Mucosa of gallbladder (tissue), 1 donor: ENCODE measurements at places on chromosomes 5 and 9.

- DNase-seq, result peak; percentile 6
Measured at GRCh38 chr5:135829179-135829578, 5.3 kb upstream of the SLC25A48 start.

DNA sequence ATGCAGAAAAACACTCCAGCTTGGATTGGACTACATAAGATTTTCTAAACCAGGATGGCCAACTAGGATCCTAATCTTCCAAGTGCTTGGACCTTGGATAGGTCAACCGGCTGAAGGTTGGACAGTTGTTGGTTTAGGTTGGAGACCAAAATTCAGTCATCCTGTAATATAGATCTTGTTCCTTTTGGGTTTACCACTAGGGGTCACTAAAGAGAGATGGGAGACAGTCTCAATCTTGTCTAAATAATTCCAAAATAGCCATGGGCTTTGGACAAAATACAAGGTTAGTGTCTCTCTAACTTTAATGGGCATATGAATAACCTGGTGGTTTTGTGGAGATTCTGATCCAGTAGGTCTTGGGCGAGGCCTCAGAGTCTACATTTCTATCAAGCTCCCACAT lies 148.7 kb upstream of the ERCC6L2 start:
- no peak for DNase-seq

- DNase-seq, result no peak
Measured at GRCh38 chr9:6676254-6676921, 30.9 kb upstream of the GLDC start.

DNA sequence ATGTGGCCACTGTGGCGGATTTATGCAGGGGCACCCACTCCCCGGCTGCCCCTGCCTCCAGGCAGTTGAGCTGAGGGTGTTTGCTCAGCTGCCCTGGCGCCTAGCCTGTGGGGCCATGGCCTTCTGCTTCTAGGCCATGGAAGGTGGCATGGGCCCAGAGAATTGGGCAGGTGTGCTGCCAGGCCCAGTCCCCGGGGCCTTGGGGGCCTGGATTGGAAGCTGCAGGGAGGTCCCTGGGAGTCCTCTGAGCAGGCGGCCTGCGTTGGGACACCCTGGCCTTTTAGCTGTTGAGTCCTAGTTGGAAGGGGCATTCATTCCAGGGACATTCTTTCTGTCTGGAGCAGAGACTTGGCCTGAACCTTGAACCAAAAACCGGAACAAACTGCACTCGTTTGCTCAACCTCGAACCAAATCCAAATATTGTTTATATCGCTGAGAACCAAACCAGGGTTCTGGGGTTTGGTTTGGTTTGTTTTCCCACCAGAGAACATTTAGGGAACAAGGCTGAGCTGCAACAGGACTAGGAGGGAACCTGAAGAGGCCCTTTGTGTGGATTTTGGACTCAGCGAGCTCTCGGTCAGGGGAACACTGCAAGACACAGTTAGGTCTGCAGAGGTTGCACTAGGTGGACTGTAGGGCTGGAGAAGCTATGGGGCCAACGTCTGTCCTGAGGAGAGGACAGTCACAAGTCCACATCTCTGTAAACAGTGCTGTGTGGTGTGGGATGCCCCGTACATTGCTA lies 116.8 kb downstream of the BOD1 start:
- DNase-seq, result no peak

GRCh38 chr9:79731171-79731890 lies 159.6 kb downstream of the TLE4 start:
- no peak for DNase-seq

DNA sequence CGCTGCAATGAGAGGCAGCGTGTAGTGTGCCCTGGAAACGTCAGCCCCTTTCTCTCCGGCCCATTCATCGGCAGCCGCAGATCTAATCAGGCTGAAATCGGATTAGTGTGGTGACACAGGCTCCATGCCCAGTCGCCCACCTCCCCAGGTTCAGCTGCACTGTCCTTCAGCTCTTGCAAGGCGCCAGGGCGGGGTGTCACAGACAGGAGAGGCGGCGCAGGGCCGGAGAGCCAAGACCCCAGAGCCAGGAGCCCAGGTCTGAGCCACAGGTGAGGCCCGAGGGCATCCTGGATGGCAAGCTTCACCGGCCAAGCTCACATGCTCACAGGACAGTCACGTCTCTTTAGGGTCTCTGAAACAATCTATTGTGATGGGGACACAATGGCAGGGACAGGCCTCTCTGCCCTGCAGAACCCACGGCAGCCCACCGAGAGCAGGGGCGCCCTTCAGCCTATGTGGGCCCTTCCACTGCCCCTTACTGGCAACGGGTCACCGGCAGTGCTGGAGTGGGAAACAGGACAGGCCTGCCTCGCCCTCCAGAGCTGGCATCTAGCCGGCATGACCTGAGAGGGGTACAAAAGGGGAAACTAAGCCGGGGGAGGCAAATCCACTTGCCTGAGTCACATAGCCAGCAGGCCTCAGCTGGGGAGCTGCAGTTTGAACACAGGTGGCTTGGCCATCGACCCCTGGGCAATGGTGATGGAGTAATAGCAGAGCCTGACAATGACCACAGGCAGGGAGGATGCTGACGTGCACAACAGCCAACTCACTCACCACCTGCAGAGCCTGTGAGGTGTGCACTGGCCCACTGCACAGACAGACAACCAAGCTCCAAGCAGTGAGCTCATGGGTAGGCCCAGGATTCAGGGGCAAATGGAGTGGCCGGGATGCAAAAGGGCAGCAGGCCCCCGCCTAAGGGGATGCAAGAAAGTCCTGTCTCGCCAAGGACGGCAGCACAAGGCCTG lies 48.1 kb downstream of the VAV2 start:
- no peak for DNase-seq

- no peak for DNase-seq
Measured at GRCh38 chr5:10885026-10885425, 124.0 kb upstream of the DAP start.

GRCh38 chr5:149567226-149567625 lies 14.1 kb upstream of the ARHGEF37 start:
- no peak for DNase-seq

DNA sequence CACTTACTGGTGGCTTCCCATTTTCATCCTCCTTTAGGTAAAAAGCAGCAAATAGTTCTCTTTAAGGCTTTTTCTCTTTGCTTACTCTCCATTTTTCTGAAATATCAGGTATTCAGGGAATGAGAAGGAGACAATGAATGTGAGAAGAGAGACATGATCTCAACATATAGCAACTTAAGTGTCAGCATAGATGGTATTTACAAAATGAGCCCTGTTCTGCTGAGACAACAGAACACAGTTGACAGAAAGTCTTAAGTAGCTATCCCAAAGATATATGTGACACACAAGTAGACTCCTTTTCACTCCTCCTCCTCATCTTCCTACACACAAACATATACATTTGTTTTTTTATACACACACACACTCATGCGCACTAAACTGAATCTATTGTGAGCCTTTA lies 649.3 kb upstream of the WWC1 start:
- DNase-seq, result no peak

DNA sequence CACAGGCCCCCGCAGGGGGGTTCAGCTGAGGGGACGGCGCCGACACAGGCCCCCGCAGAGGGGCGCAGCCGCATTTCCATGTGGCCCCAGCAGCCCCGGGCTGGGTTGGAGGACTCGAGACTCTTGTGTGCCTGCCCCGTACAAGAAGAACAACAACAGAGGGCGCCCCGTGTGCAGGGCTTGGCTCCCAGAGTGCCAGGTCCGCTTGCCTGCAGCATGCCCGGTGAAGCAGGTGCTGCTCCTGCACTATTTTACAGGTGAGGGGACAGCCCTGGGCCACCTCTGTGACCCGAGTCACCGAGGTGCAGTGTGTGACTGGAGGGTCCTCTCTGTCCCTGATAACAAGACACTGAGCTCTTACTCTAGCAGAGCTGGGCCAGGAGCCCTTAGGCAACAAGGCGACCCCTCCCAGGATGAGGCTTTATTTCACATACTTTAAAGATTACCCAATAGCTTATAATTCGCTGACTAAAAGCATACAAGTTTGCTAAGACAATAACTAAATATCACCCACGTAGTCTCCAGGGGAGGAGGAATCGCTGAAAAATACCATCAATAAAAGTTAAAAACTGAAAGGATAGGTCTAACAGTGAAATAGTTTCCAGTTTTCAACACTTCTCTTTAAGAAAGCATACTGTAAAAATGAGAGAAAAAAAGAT lies 41.7 kb upstream of the SLC9A3 start:
- DNase-seq, result peak; percentile 49

GRCh38 chr5:40838086-40838485 lies 3.1 kb upstream of the RPL37 start:
- no peak for DNase-seq

DNA sequence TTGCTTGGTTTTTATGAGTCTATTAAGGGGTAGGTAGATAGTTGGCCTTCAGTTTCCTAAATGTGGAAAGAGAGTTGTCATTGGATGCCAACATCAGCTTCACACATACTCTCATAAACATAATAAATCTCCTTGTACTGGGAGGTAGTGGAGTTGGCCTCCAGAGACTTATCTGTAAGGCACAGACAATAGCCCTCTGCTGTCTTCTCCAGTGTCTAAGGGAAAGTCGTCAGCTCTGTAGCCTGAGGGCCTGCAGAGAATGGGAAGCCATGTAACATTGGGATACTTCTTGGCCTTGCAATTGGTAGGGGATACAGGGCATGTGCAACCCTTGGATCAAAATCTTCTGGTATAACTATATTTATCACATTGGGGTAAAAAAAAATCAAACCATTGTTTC lies 331.9 kb upstream of the KLF9 start:
- no peak for DNase-seq

DNA sequence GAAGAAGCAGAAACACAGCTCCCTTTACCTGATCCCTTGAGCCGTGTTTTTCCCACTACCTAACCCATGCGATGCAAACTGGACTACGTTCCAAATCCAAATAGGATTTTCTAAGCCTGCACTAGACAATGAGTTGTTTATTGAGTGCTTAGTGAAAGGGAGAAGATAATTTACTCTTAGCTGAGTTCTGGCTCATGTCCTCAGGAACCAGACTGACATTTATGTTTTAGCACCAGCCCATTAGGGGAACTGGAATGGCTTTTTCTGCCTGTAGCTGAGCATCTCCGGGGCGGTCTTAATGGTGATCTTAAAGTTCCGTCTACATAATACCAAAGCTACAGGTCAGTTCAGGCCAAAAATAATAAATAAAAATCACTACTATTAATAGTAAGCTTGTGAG lies 81.5 kb downstream of the SH3TC2 start:
- DNase-seq, result no peak

DNA sequence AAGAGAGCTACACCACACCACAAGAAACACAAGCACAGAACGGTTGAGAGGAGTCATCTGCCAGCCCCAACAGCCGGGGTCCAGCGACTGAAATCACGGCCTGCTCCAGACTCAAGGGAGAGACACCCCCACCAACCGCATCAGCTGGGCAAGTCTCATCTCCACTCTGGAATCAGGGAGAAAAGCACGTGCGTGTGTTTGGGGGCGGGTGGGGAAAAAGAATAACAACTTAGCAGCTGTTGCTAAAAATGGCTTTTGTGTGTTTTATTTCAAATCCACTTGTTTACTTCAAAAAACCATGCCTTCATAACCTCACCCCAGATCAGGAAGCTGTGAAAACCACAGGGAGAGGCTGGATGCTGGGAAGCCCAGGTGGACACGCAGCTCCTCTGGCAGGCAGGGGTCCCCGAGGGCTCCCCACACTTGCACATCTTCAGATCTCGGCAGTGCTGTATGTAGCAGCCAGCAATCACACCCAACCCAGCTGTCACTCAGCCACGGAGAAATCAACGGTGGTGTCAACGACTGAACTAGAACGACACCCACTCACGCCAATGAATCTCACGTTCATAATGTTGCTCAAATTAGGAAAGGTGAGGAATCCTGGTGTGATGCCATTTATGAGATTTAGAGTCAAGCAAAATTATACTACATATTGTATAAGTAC lies 19.0 kb downstream of the PNPLA7 start:
- no peak for DNase-seq

DNA sequence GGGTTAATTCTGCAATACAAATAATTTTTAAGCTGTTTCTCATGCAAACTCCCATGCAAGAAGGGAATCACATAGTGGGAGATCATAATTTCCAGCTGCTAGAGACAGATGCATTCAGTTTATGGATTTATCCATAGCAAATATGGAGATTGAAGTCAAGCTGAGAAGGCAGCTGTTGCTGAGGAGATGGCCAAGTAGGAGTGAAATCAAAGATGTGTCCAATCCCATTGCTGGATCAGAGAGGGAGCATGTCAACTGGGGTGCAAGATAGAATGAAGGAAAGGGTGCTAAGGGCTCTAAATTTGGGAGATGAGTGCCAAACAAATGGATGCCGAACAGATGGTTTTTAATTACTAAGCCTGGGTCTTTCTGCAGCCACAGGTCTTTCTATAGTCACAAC lies 504.5 kb downstream of the NFIB start:
- DNase-seq, result no peak

DNA sequence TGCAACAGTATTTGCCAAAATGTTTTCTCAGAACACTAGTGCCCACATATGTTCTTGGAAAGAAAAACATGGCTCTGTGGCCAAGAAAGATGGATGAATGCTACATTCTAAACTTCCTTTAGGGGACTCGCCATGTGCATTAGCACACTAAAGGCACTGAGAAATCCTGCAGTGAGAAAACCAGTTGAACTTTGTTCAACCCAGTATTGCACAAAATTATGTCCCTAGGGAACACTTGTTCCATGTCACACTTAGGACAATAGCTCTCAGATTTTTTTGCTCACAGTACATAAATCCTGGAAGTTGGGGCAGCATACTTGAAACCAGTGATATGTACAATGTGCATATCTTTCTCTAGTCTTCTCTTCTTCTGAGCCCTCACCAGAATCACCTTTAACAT lies 96.6 kb downstream of the ADRB2 start:
- no peak for DNase-seq

GRCh38 chr9:73869264-73869663 lies 627.9 kb upstream of the RORB start:
- no peak for DNase-seq

DNA sequence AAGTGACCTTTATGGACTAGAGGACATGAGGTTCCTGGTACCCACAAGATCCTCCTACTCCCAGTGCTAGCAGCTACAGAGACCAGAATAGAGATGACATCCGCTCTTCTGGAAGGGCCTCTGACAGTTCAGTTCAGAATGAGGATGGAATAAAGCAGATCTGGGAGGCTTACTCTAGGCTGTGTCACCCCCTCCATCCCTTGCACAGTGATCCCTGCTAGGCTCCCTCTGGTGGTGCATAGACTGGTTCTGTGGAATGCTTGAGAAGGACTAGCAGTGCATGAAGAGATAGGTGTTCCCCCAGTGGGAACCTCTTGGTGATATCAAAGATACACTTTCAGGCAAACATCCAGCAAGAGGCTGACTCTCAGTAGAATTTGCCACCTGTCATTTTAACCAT lies 83.0 kb downstream of the NPR3 start:
- DNase-seq, result no peak
